ENCODE measurements at places on chromosomes 16 and 17. TPM values are rescaled to one million over a fixed set of nuclear protein-coding genes. Genes with fewer than 3 reads are reported as not detected.

CD300A gene
- polyA plus RNA-seq, result 505 TPM

MYH1 gene
- not detected for polyA plus RNA-seq

SLC35G6 gene
- polyA plus RNA-seq, result not detected

IRX3 gene
- not detected for polyA plus RNA-seq

CCL1 gene
- polyA plus RNA-seq, result not detected
